ENCODE measurements at places on chromosomes 6 and 20.

- no peak for DNase-seq
These were observed 29.5 kb upstream of the ARID1B start for GRCh38 chr6:156747715-156748114.

DNA sequence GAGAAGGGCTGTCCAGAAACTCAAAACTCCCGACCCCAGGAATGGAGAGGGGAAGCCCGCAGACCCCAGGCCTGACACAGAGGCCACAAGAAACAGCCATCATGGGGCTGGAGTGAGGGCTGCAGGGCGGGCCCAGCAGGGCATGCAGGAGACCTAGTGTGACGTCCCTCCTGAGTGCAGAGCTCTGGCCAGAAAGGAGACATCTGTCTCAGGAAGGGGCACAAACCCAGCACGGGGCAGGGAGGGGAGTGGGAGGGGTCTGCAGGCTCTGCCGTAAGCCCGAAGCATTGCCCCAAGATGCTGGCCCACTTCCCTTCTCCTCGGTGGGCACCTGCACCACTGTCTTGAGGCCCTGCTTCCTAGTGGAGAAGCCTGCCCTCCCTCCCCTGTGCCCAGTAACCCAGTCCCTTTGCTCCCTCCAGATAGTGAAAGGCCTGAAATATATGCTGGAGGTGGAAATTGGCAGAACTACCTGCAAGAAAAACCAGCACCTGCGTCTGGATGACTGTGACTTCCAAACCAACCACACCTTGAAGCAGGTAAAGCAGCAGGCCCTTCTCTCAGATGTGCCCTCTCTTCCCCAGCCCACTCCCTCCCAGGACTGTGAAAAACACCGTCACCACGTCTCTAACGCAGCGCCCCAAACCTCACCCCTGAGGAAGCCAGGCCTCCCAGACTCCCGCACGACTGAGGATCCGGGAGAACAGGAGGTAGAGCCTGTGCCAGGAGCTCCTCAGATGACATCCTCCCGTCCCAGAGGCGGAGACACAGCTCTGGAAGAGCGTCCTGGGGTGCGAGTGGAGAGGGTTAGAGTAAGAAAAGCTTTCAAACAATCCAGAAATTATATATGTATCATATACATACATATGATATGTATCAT is 9.7 kb downstream of the CST7 start:
- DNase-seq, result no peak

DNA sequence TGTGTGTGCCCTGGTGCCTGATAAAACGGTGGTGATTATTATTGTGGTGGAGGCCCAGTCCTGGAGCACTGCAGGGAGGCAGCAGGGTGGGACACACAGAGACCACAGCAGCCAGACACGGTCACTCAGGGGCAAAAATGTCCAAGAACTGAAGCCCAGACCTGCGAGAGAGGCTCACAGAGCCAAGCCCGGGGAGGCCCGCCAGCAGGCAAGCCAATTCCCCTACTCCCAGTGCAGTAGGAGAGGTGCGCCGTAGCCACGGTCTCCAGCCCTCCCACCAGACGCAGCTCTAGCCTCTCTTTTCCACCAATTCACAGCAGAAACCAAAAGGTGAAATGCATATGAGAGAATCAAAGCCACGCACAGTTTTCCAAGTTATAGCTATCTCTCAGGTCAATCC is 179.4 kb upstream of the TAB2 start:
- no peak for DNase-seq

- DNase-seq, result no peak
These were observed 262.4 kb downstream of the SOX4 start for GRCh38 chr6:21855811-21856455.

GRCh38 chr6:47832386-47833100 is 50.7 kb downstream of the OPN5 start:
- DNase-seq, result no peak

DNA sequence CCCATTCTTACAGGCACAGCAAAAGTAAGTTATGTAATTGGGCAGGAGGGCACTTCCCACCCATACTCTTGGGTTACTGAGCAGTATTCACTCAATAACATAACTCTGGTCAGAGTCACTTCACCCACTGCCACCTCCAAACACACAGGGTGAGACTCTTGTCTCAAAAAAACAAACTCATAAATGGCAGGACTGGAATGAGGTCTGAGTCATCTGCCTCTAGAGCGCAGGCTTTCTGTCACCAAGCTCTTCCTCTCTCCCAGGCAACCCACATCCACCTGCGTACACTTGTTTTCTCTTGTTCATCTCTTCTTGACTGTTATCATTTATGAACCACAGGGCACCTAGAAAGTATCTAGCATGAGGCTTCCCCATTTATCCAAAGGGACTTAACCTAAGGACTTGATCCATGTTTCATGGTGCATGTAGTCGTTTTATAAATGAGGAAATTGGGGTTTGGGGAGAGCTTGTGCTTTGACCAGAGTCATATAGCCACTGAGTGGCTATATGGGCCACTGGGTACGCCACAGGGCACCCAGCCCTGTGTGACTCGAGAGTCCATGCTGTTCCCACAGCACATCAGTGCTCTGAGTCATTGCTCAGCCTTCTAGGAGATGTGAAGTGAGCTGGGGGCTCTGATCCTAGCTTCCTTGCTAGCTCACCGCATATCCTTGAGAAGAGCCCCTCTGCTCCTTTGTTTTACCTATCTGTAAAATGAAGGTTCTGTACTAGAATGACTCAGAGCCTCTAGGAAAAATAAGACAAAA is 22.4 kb downstream of the C20orf173 start:
- no peak for DNase-seq

- DNase-seq, result no peak
These were observed 292.9 kb downstream of the PLCB1 start for GRCh38 chr20:8425016-8425415.

- DNase-seq, result no peak
These were observed 60.6 kb downstream of the GPX5 start for GRCh38 chr6:28586324-28586723.

- DNase-seq, result no peak
These were observed 28.1 kb upstream of the TXNDC5 start for GRCh38 chr6:7938562-7939183.

DNA sequence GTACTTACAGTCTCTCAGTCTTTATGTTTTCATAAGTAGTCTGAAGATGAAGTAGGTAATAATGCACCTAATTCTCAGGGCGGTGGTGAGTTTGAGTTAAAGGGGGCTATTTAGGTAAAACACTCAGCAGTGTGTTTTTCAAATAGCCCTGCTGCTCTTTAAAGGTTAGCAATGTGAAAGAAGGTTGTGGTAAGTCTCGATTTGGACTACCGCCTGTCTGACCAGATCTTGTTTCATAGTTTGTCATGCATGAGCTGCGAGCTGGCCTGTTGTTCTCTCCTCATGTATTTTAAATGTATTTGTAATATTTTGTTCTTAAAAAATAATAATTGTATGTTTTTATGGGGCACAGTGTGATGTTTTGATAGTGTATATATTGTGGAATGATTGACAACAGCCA is 340.2 kb downstream of the DHX35 start:
- DNase-seq, result no peak

DNA sequence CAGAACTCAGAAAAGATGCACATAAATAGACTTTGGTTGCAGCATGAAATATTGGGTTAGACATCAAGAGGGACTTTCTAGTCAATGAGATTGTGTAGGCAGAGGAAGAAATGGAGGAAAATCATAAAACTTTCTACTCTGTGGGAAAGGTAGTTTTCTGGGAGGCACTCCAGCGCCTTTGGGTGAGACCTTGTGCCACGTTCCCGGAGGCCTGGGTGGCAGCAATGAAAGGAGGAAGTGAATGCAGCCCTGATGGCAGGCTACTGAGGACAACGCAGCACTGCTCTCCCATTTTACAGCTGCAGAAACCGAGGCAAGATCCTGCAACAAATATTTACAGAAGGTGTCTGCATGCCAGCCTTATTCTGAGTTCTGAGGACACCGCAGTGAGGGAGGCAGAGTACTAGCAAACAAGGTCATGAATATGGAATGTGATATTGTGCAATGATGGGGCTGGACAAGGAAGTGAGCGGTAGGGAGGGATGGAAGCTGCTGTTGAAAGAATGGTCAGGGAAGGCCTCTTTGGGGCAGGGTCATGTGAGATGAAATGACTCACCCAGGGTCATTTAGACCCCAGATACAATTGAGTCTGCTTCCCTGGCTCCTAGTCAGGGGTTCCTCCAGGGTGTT is 159.1 kb downstream of the TFAP2C start:
- DNase-seq, result no peak

DNA sequence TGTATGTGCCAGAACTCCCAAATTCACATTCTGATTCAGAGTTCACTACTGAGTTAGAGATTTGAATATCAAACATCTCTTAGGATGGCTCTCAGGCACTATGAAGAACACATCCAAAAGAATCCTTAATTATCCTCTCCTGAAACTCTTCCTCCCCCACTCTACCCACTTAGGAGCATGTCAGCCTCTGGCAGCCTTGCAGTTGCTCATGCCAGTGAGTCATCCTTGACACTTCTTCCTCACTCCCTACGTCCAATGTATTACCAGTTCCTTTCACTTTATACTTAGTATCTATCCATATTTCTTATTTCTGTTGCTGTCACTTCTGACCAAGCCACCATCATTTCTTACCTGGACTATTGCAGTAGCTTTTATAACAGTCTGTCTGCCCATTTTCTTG is 192.0 kb upstream of the IMPG1 start:
- DNase-seq, result no peak

GRCh38 chr6:3873051-3873450 is 23.9 kb downstream of the FAM50B start:
- DNase-seq, result no peak

- DNase-seq, result no peak
These were observed 95.0 kb downstream of the TCP11 start for GRCh38 chr6:35046103-35046502.

- no peak for DNase-seq
These were observed 166.9 kb downstream of the EDN1 start for GRCh38 chr6:12457094-12457493.

DNA sequence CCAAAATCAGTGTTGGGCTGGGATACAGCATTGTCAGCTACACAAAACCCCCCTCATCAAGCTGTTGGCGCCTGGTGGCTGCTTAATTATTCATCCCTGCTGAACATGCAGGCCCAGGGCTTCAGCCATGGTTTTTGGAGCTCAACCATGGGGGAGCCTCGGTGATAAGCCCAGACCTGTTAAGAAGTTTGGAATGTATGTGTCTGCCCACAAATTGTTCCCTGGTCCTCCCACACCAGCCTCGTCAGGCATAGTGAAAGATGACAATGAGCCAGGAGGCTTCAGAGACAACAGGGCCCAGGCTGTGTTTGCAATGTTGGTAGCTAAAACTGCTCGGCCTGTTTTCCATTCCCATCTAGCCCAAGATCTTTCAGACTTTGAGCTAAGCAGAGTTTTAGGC is 34.8 kb upstream of the SIRPA start:
- DNase-seq, result no peak

GRCh38 chr6:25452031-25452430 is 172.9 kb downstream of the CARMIL1 start:
- no peak for DNase-seq

- peak; percentile 18 for DNase-seq
These were observed 198.5 kb downstream of the HIVEP2 start for GRCh38 chr6:142746524-142746923.

- DNase-seq, result no peak
These were observed 49.0 kb downstream of the COL19A1 start for GRCh38 chr6:69915346-69915745.

GRCh38 chr20:48822178-48822577 is 5.6 kb downstream of the PREX1 start:
- DNase-seq, result no peak

DNA sequence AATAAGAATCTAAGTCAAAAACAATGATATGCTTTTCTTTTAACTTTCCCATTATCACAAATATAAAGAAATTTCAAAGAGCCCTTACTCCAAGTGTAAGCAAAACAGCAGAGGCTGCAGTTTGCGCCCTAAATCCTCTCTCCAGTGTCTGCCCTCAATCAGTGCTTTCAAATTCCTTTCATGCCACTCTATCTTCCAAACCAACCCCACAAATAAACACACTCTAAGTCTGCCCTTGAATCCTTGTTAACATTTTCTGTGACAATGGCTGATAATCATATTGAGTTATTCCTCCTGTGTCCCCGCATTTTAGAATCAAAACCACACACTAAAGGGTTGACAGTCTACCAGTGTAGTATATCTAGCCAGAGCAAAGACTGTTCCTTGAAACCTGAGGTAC is 317.9 kb upstream of the MARCKS start:
- DNase-seq, result no peak

DNA sequence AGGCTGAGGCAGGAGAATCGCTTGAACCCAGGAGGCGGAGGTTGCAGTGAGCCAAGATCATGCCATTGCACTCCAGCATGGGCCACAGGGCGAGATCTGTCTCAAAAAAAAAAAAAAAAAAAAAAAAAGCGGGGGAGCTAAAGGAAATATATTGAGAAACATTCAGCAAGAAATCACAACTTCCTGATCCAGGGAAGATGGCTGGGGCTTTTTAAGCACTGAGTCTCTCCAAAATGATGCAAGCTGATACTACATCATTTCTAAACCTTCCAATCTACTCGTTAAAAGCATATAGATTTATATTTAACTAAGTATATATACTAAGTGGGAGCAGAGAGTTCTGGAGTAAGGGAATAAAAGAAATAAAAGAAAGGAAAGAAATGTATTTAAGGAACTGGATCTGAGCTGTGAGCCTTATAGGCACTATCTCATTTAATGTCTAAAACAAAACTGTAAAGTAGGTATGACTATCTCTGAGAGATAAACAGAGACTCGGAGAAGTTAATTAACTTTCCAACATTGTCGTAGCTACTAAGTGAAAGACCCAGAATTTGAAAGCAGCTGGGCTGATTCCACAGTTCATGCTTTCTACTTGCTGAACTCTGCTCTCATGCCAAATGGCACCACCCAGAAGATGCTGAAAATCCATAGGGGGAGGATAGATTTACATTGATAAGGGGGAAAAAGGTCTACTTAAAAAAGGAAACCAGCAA is 215.0 kb upstream of the MARCKS start:
- DNase-seq, result no peak
